ENCODE measurements at places on chromosomes 6 and 20. TPM values are rescaled to one million over a fixed set of nuclear protein-coding genes. Genes with fewer than 3 reads are reported as not detected.

SYCP2L gene
- not detected for total RNA-seq

ARMH2 gene
- total RNA-seq, result not detected

OR12D3 gene
- total RNA-seq, result not detected

ZBTB46 gene
- 4.5 TPM for total RNA-seq

SLC17A2 gene
- total RNA-seq, result not detected

PSORS1C1 gene
- 0.06 TPM for total RNA-seq

OOEP gene
- total RNA-seq, result not detected

AVP gene
- total RNA-seq, result not detected

GRCh38 chr6:169858293-169858934 lies 107.0 kb downstream of the ERMARD start:
- no peaks in the 10 kb centered on the region for H3K4me1 ChIP-seq
- no peak for DNase-seq
- no peak overlapping the region for H3K4me3 ChIP-seq
- H3K27ac ChIP-seq, result no peak overlapping the region
- no peaks in the 10 kb centered on the region for H3K27me3 ChIP-seq

DNA sequence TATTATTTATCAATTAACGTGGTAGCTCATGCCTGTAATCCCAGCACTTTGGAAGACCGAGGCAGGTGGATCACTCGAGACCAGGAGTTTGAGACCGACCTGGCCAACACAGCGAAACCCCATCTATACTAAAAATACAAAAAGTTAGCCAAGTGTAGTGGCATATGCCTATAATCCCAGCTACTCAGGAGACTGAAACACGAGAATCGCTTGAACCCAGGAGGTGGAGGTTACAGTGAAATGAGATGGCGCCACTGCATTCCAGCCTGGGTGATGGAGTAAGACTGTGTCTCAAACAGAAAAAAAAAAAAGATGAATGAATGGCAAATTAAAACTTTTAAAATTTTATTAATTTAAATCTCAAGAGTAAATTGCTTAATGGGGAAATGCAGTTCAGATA lies 299.6 kb downstream of the CLVS2 start:
- no peak overlapping the region for H3K27ac ChIP-seq
- no peaks in the 10 kb centered on the region for H3K36me3 ChIP-seq
- no peaks in the 10 kb centered on the region for H3K27me3 ChIP-seq
- no peak overlapping the region for H3K4me3 ChIP-seq

GRCh38 chr6:20839630-20840029 lies 305.4 kb downstream of the CDKAL1 start:
- no peak overlapping the region for H3K27ac ChIP-seq
- H3K27me3 ChIP-seq, result no peaks in the 10 kb centered on the region
- no peak overlapping the region for H3K4me3 ChIP-seq
- DNase-seq, result no peak

DNA sequence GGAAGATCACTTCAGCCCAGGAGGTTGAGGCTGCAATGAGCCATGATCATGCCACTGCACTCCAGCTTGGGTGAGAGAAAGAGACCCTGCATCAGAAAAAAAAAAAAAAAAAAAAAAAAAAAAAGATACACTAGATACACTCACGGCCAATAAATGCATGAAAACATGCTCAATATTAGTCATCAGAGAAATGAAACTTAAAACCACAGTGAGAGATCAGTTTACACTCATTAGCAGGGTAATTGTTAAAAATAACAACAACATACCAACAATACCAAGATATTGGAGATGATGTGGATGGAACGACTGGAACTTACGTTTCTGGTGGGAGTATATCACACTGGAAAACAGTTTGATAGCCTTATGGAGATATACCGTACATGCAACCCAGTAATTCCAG lies 29.9 kb downstream of the HS3ST5 start:
- H3K4me1 ChIP-seq, result no peaks in the 10 kb centered on the region
- no peaks in the 10 kb centered on the region for H3K36me3 ChIP-seq
- no peak overlapping the region for H3K4me3 ChIP-seq
- no peak overlapping the region for H3K27ac ChIP-seq

GRCh38 chr6:49934770-49935169 lies 29.2 kb downstream of the DEFB114 start:
- no peaks in the 10 kb centered on the region for H3K27me3 ChIP-seq
- no peaks in the 10 kb centered on the region for H3K36me3 ChIP-seq
- DNase-seq, result no peak
- H3K4me1 ChIP-seq, result no peaks in the 10 kb centered on the region
- no peak overlapping the region for H3K4me3 ChIP-seq
- H3K27ac ChIP-seq, result no peak overlapping the region

DNA sequence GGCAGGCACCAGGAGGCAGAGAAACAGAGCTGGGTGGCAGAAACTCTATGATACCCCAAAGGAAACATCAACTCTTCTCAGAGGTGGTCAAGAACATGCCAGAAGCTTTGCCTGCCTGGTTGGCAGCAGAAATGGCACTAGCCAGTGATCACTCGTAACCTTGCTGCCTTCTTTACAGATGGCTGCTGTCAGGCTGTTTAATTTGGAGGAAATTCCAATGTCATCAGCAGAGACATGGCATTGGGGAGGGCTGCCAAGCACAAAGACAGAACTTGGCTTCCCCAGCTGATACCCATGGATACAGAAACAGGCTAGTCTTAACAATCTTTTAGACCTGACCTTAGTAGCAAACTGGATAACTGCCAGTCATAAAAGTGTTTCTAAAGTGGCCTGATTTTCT lies 153.6 kb downstream of the GMPR start:
- peak overlapping the region; percentile 66 for H3K27ac ChIP-seq
- H3K36me3 ChIP-seq, result no peaks in the 10 kb centered on the region
- H3K27me3 ChIP-seq, result no peaks in the 10 kb centered on the region
- H3K4me1 ChIP-seq, result peaks cover 16% of the 10 kb centered on the region
- no peak for DNase-seq

DNA sequence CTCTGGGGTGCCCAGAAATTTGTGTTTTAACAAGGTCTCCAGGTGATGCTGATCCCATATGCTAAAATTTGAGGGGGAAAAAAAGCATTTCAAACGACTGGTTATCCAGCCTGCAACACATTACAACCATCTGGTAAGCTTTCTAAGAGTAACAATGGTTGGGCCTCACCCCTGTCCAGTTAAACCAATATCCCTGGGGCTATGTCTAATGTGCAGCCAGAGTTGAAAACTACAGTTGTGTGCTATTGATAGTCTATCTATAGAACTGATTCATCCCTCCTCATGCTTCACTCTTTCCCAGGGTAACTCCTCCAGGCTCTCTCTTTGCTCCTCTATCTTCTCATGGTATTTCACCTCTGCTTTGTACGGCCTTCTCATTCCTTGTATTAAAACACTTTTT lies 458.3 kb downstream of the MMUT start:
- H3K4me3 ChIP-seq, result no peak overlapping the region
- no peaks in the 10 kb centered on the region for H3K27me3 ChIP-seq
- H3K27ac ChIP-seq, result no peak overlapping the region
- no peaks in the 10 kb centered on the region for H3K4me1 ChIP-seq

GRCh38 chr20:1242530-1242929 lies 16.7 kb downstream of the RAD21L1 start:
- DNase-seq, result no peak
- H3K27ac ChIP-seq, result no peak overlapping the region

GRCh38 chr6:135183532-135184440 lies 2.7 kb downstream of the MYB start:
- H3K27me3 ChIP-seq, result no peaks in the 10 kb centered on the region
- DNase-seq, result peak; percentile 47
- peaks cover 2% of the 10 kb centered on the region for H3K36me3 ChIP-seq
- H3K27ac ChIP-seq, result no peak overlapping the region
- peaks cover 23% of the 10 kb centered on the region for H3K4me1 ChIP-seq

DNA sequence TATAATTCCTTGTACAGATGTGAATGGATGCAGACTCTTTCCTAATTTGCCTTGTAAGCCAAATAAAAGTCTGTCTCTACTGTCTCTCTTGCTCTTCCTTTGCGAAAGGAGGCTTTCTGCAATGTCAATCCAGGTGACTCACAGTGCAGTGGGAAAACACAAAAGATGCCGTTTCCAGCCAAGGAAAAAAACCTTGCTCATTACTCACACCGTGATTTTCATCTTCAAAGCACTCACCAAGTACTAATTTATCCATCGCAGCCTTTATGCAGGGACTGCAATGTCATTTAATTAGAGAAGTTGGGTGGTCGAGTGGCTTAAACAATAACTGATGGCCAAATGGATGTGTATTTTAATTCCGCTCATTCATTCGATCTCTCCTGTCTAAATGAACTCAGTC lies 23.8 kb downstream of the SAYSD1 start:
- no peaks in the 10 kb centered on the region for H3K36me3 ChIP-seq
- H3K4me1 ChIP-seq, result peaks cover 30% of the 10 kb centered on the region
- no peak overlapping the region for H3K27ac ChIP-seq

GRCh38 chr20:940926-941325 lies 24.8 kb upstream of the ANGPT4 start:
- no peaks in the 10 kb centered on the region for H3K4me1 ChIP-seq
- no peak overlapping the region for H3K27ac ChIP-seq
- H3K4me3 ChIP-seq, result no peak overlapping the region
- no peaks in the 10 kb centered on the region for H3K36me3 ChIP-seq

GRCh38 chr20:41205313-41205712 lies 68.0 kb downstream of the PLCG1 start:
- no peaks in the 10 kb centered on the region for H3K27me3 ChIP-seq
- no peak overlapping the region for H3K27ac ChIP-seq
- no peak for DNase-seq
- H3K4me1 ChIP-seq, result peaks cover 5% of the 10 kb centered on the region

DNA sequence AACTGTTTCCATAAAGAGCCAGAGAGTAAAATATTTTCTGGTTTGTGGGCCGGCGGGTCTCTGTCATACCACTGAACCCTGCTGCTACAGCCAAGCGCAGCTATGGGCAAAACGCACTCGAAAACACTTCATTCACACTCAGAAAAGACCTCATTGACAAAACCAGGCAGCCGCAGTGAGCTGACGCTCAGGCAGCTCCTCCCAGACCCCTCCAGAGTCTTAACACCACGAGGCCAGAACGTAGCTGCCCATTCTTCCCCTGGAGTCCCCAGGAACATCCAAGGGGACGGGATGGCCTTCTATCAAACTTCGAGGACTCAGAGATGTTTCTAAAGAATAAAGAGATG lies 35.6 kb upstream of the ZBP1 start:
- H3K4me3 ChIP-seq, result no peak overlapping the region
- H3K27me3 ChIP-seq, result no peaks in the 10 kb centered on the region
- peaks cover 17% of the 10 kb centered on the region for H3K36me3 ChIP-seq
- no peak for DNase-seq
- peaks cover 3% of the 10 kb centered on the region for H3K4me1 ChIP-seq
- H3K27ac ChIP-seq, result no peak overlapping the region

DNA sequence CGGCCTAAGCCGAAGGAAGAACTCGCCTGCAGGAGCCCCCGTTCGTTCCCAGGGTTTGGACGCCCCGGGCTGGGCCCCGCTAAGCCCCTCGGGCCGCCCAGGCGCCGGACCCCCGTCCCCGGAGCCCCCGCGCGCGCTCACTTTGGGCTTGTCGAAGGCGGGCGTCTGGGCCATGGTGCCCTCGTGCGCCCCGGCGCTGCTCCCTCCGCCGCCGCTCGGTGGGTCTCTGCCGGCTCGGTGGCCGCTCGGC lies 140 bp downstream of the ADA start:
- no peaks in the 10 kb centered on the region for H3K36me3 ChIP-seq
- peak overlapping the region; percentile 83 for H3K4me3 ChIP-seq
- peaks cover 6% of the 10 kb centered on the region for H3K4me1 ChIP-seq
- DNase-seq, result no peak

DNA sequence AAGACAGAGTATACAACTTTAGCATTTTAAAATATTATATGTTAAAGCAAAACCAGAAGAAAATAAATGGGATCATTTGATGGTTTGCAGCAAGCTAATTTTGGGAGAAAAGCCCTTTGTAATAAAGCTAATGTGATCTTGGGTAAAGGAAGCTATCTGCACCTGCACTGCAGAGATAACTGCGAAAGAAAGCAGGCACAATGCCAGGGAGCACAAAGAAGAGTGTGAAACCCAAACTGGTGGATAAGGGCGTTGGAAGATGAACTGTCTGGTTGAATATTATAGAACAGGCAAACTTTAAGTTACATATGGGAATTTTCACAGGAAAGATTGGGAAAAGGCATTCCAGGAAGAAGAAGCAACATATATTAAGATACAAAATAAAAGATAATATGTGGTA lies 179.2 kb upstream of the KHDRBS2 start:
- no peaks in the 10 kb centered on the region for H3K36me3 ChIP-seq
- H3K27ac ChIP-seq, result no peak overlapping the region
- no peaks in the 10 kb centered on the region for H3K4me1 ChIP-seq

- no peaks in the 10 kb centered on the region for H3K36me3 ChIP-seq
- no peak overlapping the region for H3K27ac ChIP-seq
- H3K27me3 ChIP-seq, result no peaks in the 10 kb centered on the region
- peaks cover 90% of the 10 kb centered on the region for H3K4me1 ChIP-seq
Measured at GRCh38 chr20:46085179-46085851, 4.4 kb downstream of the NCOA5 start.

DNA sequence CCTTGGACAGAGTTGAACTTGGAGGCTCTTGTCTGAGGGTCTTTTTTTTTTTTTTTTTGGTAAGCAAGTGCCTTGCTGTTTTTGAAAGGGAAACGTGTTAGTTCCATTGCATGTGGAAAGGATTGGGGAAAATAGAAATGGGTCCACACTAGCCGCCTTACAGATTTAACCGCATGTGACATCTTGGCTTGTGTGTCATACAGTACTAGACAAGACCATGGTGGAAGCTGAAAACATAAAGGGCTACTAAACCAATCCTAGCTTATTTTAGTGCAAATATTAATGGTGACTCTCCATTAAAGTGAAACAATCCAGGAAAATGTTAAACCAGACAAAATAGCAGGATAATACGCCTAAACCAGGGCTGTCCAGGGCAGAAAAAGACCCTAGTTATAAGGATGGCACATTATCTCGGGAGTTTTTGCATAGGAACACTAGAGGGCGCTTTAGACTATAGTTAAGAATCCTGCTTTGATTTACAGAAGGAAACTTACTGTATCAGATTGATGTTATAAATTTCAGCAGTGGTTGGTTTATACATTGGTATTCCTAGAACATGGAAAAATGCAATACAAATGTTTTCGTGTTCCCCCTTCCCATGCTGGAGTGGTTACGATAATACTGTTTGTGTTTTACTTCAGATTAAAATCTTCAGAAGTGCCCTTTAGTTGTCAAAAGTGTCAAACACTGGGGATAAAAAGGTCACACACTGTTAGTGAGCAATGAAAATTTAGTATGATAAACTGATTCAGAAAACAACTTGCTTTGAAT lies 59.8 kb upstream of the DEK start:
- no peaks in the 10 kb centered on the region for H3K36me3 ChIP-seq
- H3K4me1 ChIP-seq, result peaks cover 26% of the 10 kb centered on the region
- no peak overlapping the region for H3K4me3 ChIP-seq
- DNase-seq, result no peak
- no peak overlapping the region for H3K27ac ChIP-seq

- H3K27ac ChIP-seq, result no peak overlapping the region
- peaks cover 7% of the 10 kb centered on the region for H3K4me1 ChIP-seq
- no peaks in the 10 kb centered on the region for H3K27me3 ChIP-seq
- H3K36me3 ChIP-seq, result no peaks in the 10 kb centered on the region
- no peak overlapping the region for H3K4me3 ChIP-seq
Measured at GRCh38 chr20:19022791-19023448, 189.5 kb upstream of the SLC24A3 start.
